ENCODE measurements at places on chromosomes 2 and 18. TPM values are rescaled to one million over a fixed set of nuclear protein-coding genes. Genes with fewer than 3 reads are reported as not detected.

Gene POTEJ
- total RNA-seq, result not detected

Gene IL18R1
- 1.8 TPM for total RNA-seq

Gene AGAP1
- 18.1 TPM for total RNA-seq

Gene HRH4
- total RNA-seq, result 0.33 TPM

GRCh38 chr18:63787673-63788072, 12.5 kb downstream of the SERPINB7 start:
- no peak for DNase-seq

- peak; percentile 67 for DNase-seq
Observed at GRCh38 chr2:173590276-173590861, 235.7 kb downstream of the CDCA7 start.

GRCh38 chr2:124668161-124668560, 643.1 kb downstream of the CNTNAP5 start:
- no peak for DNase-seq

DNA sequence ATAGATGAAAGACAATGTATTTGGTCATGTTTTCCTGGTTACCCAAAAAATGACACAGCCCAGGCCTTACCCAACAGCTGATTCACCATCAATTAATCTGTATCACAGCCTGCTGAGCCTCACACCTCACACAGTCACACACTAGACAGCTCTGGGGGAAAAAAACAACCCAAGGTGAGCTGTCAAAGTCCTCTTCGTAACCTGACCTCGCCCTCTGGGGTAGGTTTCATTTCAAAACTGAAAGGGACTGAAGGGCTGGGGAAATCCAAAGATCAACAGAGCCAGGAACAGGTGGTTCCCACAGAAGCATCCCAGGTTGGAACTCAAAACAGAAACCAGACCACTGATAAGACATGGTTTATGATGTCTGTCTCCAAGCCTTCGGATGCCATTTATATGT, 18.2 kb upstream of the PCBP1 start:
- DNase-seq, result no peak

GRCh38 chr2:156206355-156206754, 126.2 kb downstream of the NR4A2 start:
- DNase-seq, result no peak

DNA sequence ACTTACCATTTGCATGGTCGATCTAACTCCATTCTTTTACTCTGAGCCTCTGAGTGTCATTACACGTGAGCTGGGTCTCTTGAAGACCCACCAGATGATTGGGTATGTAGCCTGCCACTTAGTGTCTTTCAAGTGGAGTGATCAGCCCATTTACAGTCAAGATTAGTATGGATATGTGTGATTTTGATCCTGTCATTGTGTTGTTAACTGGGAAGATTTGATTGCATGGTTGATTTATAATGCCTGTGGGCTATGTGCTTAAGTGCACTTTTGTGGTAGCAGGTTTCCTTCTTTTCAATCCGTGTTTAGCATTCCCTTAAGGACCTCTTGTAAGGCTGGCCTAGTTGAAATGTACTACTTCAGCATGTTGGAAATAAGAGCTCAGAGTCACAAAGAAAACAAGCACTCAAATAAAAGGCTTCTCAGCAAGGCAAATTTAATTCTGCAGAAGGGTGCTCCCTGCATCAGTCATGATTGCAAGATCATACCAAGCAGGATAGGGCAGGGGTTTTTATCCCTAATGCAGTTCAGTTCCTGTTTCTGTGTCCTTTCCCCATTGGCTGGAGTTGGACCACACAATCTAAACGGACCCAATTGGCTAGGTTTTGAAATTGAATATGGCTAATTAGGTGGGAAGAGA, 230.7 kb upstream of the SYT4 start:
- no peak for DNase-seq

GRCh38 chr2:25204190-25204838, 35.9 kb upstream of the POMC start:
- DNase-seq, result no peak

- no peak for DNase-seq
Observed at GRCh38 chr2:99970292-99970868, 172.0 kb downstream of the AFF3 start.

- no peak for DNase-seq
Observed at GRCh38 chr2:83113953-83114352, 1345.1 kb downstream of the SUCLG1 start.

DNA sequence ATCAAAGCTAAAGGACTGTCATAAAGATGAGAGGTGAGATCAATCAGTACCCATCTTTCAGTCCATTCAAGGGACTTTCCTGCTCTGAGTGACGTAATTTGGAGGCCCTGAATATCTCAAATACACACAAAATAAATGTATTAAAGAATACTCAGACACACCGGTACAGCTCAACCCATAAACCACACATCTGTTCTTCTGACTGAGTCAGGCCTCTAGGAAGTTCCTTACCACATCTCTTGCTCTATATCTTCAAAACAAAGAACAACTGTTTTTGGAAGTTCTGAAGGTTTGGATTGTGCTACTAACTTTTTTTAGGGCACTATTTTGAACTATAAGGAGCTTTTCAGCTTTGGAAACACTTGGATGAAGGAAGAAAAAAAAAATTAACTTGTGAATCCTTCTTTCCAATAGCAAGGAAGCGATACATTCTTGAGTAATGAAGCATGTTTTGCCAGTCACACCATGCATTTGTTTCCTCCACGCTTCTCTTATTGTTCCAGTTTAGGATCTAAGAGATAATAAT, 866.5 kb upstream of the VRK2 start:
- no peak for DNase-seq
